ENCODE measurements at places on chromosomes 5 and 9. TPM values are rescaled to one million over a fixed set of nuclear protein-coding genes. Genes with fewer than 3 reads are reported as not detected.
A peak's percentile ranks its signal among the peaks of the same experiment; 100 is the strongest.

- H3K4me3 ChIP-seq = no peak overlapping the region
- DNase-seq = no peak
- no peaks in the 10 kb centered on the region for H3K4me1 ChIP-seq
- no peak overlapping the region for H3K27ac ChIP-seq
Observed at GRCh38 chr5:96229188-96229587, 203.9 kb downstream of the PCSK1 start.

- H3K27me3 ChIP-seq = no peaks in the 10 kb centered on the region
- no peak overlapping the region for H3K4me3 ChIP-seq
Observed at GRCh38 chr9:389159-389558, 174.5 kb downstream of the DOCK8 start.

GRCh38 chr9:11064909-11065308 is 452.1 kb upstream of the PTPRD start:
- H3K4me1 ChIP-seq = no peaks in the 10 kb centered on the region
- DNase-seq = no peak
- no peaks in the 10 kb centered on the region for H3K27me3 ChIP-seq
- H3K27ac ChIP-seq = no peak overlapping the region

Gene PTGDS
- 188 TPM for total RNA-seq

DNA sequence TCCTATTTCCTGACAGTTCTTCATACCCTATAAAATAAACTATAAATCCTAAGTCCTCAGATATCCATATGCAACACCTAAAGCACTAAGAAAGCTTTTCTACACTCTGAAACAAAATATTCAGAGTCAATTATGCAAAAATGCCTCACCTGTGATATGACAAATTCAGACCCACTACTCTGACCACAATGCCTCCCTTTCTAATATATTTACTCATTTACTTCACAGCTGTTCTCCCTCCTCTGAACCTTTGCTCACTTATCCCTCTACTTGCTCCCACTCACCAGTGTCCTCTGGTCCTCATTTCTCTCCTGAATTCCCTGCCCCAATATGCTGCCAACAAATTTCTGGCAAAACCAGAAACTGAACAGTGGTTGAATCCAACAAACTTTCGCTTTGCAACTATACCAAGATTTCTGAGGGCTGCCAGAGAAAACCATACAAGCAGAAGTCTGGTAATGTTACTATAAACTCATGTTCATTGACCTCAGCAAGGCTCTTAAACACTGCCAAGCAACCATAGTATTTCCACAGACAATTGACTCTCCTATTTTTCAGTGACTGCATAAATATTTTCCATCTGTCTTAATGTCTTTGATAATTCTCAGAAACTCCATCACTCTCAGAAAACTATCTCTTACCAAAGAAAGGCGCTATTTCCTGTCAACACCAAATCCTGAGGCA is 7.1 kb downstream of the CCNH start:
- H3K36me3 ChIP-seq = peaks cover 42% of the 10 kb centered on the region
- no peak overlapping the region for H3K4me3 ChIP-seq
- no peaks in the 10 kb centered on the region for H3K27me3 ChIP-seq
- H3K27ac ChIP-seq = no peak overlapping the region
- H3K4me1 ChIP-seq = peaks cover 2% of the 10 kb centered on the region
- no peak for DNase-seq

DNA sequence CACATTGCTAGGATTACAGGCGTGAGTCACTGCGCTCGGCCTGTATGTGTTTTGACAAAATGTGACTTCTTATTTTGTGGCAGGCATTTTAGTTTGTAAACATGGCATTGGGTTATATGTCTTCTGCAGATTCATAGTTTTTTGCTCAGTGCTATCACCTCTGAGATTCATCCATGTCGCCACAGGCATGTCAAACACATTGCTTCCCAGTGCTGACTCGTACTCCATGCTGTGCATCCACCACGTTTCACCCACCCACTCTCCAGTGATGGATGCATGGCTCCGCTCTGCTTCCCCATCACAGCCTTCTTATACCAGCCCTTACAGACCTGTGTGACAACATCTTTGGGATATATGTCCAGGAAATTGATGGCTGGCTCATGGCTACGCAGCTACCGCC is 158.8 kb downstream of the GAS1 start:
- H3K27me3 ChIP-seq = no peaks in the 10 kb centered on the region
- no peaks in the 10 kb centered on the region for H3K4me1 ChIP-seq
- no peak overlapping the region for H3K4me3 ChIP-seq

DNA sequence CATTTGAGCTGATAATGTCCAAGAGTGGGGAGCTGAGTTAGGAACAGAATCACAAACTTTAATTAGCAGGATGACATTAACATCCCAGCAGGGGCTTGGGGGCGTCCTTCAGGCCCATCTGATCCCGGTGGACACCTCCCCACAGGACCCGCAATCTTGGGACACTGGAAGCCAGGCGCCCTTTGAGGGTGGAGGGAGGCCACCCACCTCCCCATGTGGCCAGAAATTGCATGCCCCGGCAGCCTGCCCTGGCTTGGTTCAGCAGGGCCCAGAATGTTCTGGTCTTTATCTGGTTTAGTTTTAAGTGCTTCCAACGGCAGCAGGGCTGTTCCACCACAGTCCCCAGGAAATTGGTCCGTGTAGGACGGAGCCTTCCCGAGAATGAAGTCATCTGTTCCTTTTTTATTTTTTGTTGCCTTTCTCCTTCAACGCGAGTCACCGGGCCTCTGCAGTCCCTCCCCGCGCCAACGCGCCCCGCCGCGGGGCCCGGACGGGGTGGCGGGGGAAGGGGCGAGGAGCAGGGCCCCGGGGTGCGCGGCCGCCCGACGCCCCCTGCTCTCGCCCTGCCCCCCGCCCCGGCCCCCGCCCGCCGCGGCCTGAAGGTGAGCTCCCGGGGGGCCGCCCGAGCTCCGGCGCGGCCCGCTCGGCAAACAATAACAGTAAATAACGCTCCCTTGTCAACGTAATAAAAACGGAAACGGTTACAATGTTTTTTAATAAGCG is 207.9 kb downstream of the C9orf50 start:
- H3K36me3 ChIP-seq = no peaks in the 10 kb centered on the region
- H3K27ac ChIP-seq = peak overlapping the region; percentile 99
- peak overlapping the region; percentile 54 for H3K4me3 ChIP-seq

Gene GRXCR2
- not detected for total RNA-seq

All from upper lobe of left lung (tissue), 6 donors.